ENCODE measurements at places on chromosomes 6 and 20.

DNA sequence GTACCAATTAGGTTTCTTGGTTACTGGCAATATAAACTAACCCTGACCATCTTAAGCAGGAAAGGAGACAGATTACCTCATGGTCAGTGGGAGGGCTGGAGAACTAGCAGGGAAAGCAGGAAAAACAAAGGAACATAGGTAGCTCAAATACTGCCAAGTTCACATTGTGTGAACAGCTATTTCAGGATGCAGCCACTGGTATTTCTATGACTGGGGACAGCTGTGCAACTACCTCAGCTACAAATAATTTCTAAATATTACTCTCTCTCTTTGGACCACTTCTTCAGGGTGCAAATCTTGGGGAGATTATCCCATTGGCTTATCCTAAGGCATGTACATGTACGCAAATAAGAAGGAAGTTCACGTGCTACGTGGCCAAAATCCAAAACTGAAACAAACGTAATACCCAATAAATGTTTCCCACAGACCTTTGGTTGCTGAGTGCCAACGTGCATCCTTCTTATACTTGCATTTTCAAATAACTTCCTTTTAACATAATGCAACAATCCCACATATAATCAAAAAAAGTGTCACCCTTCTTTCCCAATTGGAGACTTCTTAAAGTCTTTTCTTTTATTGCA, 180.9 kb downstream of the PHF3 start:
- DNase-seq: no peak

- DNase-seq: no peak
Observed at GRCh38 chr6:148864941-148865340, 118.1 kb downstream of the UST start.

DNA sequence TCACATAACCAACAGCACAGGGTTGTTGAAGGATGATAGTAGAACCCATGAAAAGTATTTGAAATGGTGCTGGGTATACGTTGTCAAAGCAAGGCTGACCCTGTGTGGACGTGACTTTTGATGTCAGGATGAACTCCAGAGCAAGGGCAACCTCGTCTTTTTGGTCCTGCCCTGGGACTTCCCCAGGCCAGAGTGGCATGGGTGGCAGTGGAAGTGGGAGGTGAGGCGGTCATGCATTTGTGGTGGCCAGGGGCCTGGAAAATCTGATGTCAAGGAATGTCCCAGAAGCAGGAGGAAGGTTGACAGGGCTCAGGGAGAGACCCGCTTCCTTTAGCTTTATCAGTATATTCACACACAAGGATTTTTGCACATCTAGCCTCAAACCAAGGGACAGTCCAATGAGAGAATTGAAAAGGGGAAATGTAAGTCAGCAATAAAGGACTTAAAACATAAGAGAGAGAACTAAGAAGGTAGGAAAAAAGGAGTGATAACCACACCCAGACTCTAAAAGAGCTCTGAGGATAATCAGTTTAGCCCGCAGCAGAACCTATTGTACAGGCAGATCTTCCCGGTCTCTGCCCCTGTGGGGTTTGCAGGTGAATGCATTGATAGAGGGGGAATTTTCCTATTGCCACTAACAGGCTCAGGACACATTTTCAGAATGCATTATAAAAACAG, 98.8 kb upstream of the HDGFL1 start:
- DNase-seq: no peak

- no peak for DNase-seq
Observed at GRCh38 chr20:49303065-49303552, 25.3 kb upstream of the ZNFX1 start.

GRCh38 chr20:3784216-3784853, 2.2 kb downstream of the CENPB start:
- DNase-seq: no peak

DNA sequence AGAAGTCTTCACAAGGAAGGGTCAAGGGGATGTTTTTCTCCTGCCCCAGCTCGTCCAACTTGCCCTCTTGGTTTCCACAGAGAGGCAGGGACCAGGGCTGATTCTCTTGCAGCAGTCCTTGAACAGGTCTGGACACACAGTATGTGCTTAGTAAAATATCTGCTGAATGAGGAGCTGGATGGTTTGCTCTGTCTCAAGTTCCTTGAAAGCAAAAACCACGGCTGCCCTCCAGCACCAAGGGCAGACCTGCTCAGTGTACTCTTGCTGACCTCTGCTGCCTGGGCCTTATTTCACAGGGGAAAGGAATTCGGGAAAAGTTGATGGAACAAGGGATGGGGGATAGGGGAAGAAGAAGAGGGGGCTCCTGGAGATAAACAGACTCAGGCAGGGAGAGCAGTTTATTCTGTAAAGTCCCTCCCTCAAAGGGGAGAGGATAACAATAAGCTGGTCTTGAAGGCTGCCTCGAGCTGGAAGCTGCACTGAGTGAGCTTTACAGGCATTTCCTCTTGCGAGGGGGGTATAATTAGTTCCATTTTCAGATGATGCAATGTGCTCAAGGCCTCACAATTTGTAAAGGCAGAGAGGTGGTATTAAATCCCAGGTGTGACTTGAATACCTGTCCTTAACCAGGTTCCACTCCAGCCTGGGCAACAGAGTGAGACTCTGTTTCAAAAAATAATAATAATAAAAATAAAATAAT, 10.3 kb downstream of the KCNK5 start:
- no peak for DNase-seq

- DNase-seq: no peak
Observed at GRCh38 chr20:37565134-37565811, 37.6 kb upstream of the BLCAP start.

DNA sequence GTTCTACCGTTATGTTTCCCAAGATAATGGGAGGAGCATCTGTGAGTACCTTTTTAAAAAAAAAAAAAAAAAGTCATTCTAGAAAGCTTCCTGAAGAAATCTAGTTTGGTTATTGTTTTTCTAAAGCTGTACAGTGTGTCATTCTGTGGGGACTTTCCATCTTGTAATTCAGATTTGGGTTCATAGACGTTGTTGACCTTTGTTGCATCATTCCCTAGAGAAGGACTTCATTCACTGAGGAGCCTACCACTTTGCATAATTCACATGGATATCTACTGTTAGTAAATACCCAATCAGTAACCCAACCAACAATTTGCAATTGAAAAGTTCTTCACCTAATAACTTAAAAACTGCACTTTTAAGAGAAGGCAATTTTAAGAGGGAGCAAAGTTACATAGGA, 60.1 kb downstream of the RPP40 start:
- DNase-seq: no peak

DNA sequence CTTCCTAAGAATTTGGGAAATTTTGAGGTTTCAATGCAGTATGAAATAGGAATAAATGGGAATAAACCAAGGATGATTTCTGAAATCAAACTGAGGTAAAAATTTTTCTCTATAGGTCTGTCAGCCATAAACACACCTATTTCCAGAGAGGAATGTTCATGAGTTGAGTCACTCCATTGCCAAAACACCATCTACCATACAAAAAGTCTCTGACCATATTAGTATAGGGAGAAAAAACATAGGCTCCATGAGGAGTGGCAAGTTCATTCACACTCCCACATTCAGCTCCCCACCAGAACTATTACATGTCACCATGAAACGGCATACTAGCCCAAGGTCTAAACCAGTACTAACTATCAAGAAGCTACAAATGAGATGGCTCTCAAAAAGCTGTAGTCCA, 9.6 kb downstream of the ZNF318 start:
- no peak for DNase-seq

DNA sequence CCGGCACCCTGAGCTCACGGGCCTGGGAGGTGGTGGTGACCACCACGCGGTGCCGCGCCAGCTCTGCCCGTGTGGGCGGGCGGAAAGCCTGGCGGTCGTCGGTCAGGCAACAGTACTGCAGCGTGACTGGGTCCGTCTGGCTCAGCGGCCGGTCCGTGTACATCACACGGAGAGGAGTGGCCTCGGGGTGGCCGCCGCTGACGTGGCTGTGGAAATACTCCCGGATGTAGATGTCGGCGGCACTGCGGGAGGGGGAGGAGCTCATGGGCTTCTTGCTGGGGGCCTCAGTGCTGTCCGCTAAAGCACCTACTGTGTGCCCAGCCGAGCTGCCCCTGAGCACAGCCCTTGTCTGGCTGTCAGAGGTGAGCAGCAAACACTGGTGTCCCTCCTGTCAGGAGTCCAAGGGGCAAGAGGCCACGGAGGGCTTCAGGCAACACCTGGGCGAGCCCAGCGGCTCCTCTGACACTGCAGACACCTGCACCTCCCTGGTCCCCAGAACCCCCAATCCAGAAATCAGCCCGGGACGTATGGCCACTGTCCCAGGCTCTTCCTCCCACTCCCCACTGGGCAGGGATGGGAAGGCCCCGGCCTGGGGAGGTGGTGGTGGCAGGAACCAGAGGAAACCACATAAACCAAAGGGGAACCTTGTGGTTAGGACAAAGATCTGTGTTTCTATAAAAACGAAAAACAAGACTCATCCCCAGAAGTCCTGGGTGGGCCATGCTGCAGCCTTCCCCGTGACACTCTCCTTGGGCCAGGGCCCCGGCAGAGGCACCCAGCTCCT, 6.5 kb downstream of the HELZ2 start:
- DNase-seq: peak; percentile 76

GRCh38 chr6:89834884-89835792, 5.5 kb downstream of the CASP8AP2 start:
- no peak for DNase-seq

DNA sequence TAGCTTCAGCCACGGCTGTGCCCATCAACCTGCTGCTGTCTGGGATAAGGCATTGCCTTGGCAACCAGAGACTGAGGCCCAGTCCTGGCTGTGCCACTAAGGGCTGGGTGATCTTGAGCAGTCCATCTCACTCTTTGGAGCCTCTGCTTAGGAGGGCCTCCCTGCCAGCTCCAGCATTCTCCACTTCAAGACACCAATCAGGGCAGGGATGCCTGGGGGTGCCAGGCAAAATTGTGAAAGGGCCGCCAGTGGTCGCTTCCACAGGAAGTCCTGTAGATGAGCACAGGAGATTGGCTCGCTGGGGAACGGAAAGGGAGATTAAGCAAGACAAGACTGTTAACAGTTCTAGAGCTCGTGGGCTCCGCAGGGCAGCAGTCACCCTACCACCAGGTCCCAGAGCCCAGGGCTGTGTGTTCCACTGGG, at the start of gene RAB44:
TSS of gene RAB44 (plus strand) at position 346 of the 423 bp plus-strand sequence. CDS start 6,410 bp downstream, outside the sequence.
- DNase-seq: no peak

DNA sequence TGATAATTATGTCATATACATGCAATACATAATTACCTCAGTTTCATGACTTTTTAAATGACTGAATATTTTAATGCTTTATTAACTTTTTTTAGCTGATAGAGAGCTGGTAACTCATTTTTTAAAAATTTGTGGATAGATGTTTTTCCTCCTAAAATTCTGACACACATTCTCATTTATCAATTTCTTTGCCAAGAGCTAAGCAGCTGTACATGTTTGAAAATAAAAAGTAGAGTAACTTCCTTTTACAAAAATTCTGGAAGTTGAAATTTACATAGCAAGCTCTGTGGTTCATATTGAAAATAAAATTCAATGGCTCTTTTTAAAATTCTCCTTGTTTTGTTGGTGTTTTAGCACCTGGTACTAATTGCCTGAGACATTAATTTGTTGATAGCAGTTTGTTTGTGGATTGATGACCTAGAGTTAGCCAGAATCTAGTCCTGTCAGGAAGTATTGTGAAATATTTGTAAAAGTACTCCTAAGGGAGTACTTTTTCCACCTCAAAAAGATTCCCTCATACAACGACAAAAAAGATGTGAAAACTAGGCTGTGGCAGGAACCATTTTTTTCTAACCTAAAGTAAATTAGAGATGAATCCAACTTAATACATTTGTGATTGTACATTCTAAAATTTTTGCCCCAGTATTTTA, 621.8 kb downstream of the BCKDHB start:
- DNase-seq: no peak

GRCh38 chr20:21048841-21049273, 57.3 kb downstream of the LINC00237 start:
- DNase-seq: peak; percentile 27

DNA sequence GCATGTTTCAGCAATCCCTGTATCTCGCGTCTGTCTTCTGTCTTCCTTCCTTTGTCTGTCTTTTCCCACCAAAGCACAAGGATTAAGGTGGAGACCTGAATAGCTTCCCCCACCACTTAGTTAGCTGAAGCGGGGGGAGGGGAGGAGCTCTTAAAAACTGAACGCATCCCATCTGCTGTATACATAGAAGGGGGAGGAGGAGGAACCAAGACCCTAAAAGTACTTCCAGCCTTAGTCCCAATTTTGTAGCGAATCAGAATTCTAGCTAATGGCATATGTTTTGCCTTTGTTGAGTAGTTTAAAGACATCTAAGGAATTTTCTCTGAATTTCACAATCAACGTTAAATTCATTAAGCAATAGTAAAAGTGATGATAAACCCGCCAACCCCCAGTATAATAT, 47.9 kb downstream of the GNAS start:
- no peak for DNase-seq

DNA sequence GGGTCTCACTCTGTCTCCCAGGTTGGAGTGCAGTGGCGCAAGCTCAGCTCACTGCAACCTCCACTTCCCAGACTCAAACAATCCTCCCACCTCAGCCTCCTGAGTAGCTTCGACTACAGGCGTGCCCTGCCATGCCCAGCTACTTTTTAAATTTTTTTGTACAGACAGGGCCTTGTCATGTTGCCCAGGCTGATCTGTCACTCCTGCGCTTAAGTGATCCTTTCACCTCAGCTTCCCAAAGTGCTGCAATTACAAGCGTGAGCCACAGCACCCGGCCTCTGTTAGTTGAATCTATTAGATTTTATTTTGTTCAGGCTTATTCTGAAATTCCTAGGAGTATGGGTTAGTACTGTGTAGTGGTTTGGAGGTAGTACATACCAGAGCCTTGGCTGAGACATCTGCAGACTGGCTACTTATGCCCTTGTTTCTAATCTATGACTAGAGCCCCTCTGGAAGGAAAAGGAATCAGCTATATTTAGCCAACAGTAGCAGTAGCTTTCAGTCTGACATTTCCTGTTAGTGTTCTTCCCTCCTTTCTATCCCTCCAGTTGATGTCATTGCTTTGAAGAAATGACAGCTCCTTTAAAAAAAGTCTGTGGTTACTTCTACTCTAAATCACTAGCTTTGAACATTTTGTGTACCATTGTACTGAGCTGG, 74.4 kb downstream of the ITCH start:
- DNase-seq: no peak

GRCh38 chr6:43698584-43699349, 11.2 kb upstream of the MRPS18A start:
- no peak for DNase-seq

GRCh38 chr20:50675671-50676376, 15.5 kb downstream of the RIPOR3 start:
- DNase-seq: no peak

DNA sequence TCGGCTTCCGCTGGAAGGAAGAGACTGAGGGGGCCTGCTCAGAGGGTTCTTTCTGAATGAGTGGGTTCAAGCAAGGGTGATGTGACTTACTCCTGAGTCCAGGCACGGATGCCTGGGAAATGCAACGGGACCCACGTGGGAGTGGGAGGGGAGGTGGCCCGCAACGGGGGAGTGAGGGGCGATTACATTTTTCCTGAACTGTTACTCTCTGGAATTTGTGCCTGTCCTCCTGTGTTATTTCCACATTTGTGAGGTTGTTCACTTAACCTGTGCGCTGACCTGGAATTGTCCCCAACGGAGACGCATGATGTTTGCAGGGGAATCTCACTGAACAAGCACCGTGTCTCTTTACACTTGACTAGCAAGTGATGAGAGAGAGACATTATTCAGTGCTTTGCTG, 209.4 kb downstream of the CDH4 start:
- DNase-seq: no peak

- DNase-seq: peak; percentile 83
Observed at GRCh38 chr20:44384423-44385027, 29.0 kb downstream of the HNF4A start.

Data from natural killer cell (primary cell).